ENCODE measurements at places on chromosomes 7 and 10.

DNA sequence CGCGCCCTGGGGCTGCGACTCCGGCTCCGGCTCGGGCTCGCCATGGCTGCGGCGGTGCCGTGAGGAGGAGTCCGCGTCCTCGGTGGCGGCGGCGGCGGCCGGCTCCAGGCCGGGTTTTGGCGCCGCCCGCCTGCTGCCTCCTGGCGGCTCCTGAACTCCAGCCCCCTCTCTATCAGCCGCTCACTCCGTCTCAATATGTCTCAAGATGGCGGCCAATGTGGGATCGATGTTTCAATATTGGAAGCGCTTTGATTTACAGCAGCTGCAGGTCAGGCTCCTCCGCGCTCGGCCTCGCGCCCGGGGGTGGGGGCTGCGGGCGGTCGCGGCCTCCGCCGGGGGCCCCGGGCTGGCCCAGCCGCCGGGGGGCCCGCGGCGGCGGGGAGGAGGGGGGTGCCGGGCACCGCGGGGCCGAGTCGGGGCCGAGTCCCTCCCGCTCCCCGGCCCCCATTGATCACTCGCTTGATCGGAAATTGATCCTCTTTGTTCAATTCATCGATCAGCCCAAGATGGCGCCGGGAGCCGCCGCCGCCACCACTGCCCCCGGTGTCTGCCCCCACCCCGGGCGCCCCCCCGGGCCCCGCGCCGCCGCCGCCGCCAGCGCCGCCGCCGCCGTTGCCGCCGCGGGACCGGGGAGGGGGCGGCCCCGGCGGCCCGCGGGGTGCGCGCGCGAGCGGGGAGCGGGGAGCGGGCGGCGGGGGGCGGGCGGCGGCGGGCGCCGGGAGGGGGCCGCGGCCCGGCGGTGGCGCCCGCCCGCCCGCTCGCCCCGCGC, 1.4 kb upstream of the CUX1 start:
- DNase-seq: peak; percentile 40

GRCh38 chr10:35369049-35369611, 32.8 kb downstream of the CCNY start:
- no peak for DNase-seq

GRCh38 chr10:12634621-12634931, 285.2 kb downstream of the CAMK1D start:
- DNase-seq: no peak

- DNase-seq: no peak
Measured at GRCh38 chr10:132077091-132077490, 11.3 kb downstream of the JAKMIP3 start.

GRCh38 chr7:78071491-78072200, 273.1 kb downstream of the PHTF2 start:
- no peak for DNase-seq

GRCh38 chr10:68156373-68157185, 47.3 kb downstream of the MYPN start:
- DNase-seq: no peak

GRCh38 chr10:26725837-26726727, 28.6 kb downstream of the PDSS1 start:
- peak; percentile 16 for DNase-seq

GRCh38 chr10:76398043-76398710, 966.8 kb downstream of the LRMDA start:
- no peak for DNase-seq

GRCh38 chr7:88042157-88042556, 108.1 kb downstream of the ADAM22 start:
- DNase-seq: no peak

- no peak for DNase-seq
Measured at GRCh38 chr10:85900487-85900886, 466.1 kb downstream of the GRID1 start.

Data from skeletal muscle cell (primary cell).